Neural crest cell (in vitro differentiated cells): ENCODE measurements at places on chromosomes 12 and 14.

- no peak for DNase-seq
These were observed 502.4 kb upstream of the ATP2B1 start for GRCh38 chr12:90211017-90211416.

DNA sequence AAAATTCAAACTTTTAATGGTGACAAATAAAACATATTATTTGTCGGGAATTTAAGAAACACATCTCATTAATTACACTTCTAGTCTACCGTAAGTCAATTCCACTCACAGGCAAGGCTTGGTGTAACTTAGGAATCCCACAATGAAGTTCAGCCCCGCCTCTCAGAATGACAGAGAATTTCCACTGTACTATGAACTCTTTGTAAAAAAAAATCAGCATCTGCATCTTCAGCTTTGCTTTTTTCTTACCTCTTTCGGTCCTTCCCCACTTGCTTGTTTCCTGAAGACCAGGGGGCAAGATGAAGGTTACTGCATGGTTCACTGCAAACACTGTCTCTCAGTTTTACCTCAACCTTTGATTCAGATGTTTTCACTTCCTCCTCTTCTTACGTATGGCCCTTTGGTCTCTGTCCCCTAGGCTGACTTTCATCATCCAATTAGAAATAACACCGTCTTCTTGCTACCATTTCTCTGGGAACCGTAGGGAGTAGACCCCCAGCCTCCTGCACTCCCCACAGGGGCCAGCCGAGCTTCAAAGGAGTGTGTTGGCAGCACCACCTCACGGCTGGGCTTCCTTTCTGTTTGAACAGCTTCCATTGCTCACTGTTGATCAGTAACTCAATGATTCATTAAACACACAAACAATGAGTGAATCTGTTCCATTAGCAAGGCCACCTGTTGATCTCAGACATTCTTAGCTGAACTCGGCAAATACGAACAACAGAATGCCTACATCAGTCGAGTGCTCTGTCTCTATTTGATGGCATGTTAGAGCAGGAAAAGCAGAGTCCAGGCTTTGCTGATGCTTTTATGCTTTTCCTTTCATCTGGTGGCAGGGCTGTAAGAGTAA lies 343.0 kb downstream of the BMP4 start:
- no peak for DNase-seq

DNA sequence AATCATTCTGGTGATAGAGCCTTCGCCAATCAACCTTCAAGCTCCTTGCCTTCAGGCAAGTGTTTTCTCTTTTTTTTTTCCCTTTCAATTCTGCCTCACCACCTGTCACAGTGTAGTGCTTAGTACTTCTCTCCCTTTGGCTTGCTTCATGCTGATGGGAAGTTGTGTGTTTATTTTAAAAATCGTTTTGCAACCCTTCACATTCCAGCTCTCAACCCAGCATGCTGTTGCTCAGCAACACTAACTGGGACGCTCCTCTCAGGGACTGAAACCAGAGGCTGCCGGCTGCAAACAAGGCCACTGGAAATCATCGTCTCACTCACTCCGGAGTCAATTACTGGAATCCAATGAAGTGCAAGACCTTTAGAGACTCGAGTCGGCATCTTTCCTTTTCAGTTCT lies 342.7 kb downstream of the PRKD1 start:
- DNase-seq, result peak; percentile 6

- DNase-seq, result no peak
These were observed 25.5 kb upstream of the BCDIN3D start for GRCh38 chr12:49868449-49868848.

- DNase-seq, result no peak
These were observed 152.4 kb upstream of the TMCC3 start for GRCh38 chr12:94802796-94803195.

GRCh38 chr14:99831303-99831702 lies 38.1 kb downstream of the EML1 start:
- DNase-seq, result no peak
